ENCODE measurements at places on chromosomes 1 and 21. TPM values are rescaled to one million over a fixed set of nuclear protein-coding genes. Genes with fewer than 3 reads are reported as not detected.

TGFBR3 gene
- total RNA-seq, result 2.5 TPM

VAV3 gene
- total RNA-seq, result 4.9 TPM

SPOCD1 gene
- total RNA-seq, result 0.84 TPM

CELA3A gene
- not detected for total RNA-seq

MYOM3 gene
- total RNA-seq, result not detected

ACP6 gene
- total RNA-seq, result 12.0 TPM

CRB1 gene
- total RNA-seq, result not detected

TADA1 gene
- 11.1 TPM for total RNA-seq

- ATAC-seq, result no peak
These were observed 14.9 kb upstream of the SSBP3 start for GRCh38 chr1:54421101-54421504.

DNA sequence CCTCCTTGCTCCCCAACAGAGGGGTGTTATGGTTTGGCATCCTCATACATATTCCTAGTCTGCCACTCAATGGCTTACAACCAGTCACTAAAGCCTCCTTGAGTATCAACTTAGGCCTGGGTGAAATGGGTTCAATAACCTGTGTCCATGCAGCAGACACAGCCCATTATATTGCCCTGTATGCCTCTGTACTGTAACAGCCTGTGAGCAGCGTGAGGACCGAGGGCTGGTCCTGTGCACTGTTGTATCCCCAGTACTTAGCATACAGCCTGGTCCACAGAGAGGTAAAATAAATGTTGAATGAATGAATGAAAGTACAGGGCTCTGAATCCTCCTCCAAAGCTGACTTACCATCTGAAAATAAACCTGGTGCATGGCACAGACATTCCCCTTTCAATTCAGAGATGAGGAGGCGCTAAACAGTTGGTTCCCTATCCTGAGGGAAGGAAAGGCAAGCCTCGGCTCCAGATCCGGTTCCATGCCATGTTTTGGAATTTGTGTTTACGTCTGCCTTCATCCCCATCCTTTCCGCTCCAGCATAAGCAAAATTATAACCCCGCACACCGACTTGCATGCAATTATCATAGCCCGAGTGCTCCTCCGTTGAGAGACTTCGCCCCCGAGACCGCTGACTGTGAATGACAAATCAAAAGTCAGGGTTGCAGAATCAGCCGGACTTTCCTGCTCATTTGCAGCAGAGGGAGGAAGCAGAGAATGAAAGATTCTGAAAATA lies 45.0 kb upstream of the DNAJC6 start:
- no peak for ATAC-seq

GRCh38 chr1:115182012-115182715 lies 92.9 kb upstream of the TSPAN2 start:
- no peak for ATAC-seq

- ATAC-seq, result no peak
These were observed 1165.2 kb downstream of the BRINP3 start for GRCh38 chr1:189312499-189312898.

DNA sequence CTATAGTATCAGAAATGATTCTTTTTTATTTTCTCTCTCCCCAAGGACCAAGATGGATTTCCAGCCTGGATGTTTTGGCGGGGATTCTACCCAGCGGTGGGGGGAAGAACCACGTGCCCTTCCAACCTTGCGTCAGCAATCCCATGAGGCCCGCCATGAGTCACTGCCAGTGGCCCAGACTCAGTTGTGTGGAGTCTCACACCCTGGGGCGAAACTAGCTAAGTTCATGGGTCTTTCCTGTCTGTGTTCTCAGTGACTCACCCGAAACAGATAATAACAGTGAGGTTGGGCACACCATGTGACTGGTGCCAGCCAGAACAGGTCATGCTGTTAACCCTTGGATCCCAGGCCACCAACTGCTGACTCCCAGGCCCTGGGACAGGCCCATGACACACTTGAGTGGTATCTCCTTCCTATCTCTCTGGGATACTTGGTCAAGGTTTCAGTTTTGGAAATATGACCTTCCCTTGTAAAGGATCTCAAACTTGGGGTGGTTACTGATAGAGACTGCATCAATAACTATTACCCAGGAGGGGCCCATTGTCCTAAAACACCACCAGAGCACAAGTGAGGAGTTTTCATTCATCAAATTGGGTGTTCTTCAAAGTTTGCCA lies 98.0 kb upstream of the DUSP10 start:
- peak; percentile 98 for ATAC-seq

GRCh38 chr1:211708926-211709325 lies 33.5 kb upstream of the NEK2 start:
- no peak for ATAC-seq

- ATAC-seq, result no peak
These were observed 3.3 kb upstream of the C2CD2 start for GRCh38 chr21:41956926-41957729.

DNA sequence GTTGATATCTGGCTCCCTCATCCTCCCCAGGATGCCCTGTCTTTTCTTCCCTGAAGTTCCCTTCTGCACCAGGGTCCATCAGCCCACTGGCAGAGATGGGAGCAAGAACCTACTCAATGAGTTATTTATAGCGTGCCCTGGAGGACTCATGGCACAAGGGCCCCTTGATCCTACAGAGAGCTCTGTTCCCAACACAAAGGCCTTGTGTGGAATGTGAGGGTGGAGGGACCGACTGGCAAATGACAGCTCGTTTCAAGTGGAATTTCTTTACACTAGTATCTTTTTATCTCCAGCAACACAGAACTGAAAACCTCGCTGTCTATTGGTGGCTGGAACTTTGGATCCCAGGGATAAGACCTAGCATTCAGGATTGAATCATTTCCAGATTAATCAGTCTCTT lies 22.4 kb downstream of the CHI3L2 start:
- no peak for ATAC-seq

GRCh38 chr1:222382171-222382570 lies 165.7 kb downstream of the HHIPL2 start:
- ATAC-seq, result no peak

DNA sequence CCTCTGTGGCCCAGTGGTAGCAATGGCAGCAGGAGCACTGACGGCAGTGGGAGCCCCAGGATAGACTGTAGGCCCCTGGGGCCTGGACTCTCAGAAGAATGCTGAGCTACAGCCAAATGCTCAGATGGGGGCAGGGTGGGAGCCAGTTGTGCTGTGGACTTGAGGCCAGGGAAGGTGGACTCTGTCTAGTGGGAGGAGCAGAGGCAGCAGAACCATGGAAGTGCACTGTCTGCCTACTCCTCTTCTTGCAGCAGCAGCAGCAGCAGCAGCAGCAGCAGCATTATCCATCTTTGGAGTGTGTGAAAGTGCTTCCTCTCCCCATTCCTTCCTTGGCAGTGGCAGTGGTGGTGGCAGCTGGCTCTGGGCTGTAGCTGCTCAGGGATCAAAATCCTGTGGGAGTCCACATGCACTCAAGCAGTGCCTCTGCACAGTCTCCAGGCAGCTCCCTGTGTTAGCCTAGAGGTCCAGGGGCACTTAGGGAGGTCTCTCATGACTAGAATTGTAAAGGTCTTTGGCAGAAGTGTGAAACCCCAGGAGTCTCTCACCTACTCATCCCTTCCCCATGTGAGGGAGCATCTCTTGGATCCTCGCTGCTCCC lies 917.9 kb upstream of the B3GALT2 start:
- no peak for ATAC-seq

- no peak for ATAC-seq
These were observed 8.6 kb upstream of the RAB29 start for GRCh38 chr1:205783904-205784303.

DNA sequence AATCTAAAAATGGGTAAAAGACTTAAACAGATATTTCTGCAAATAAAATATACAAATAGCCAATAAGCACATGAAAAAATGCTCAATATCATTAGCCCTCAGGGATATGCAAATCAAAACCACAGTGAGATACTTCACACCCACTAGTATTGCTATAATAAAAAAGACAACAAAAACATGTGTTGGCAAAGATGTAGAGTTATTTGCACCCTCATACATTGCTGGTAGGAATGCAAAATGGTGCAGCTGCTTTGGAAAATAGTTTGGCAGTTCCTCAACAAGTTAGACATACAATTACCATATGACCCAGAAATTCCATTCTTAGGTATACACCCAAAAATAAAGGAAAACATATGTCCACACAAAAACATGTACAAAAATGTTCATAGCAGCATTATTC lies 30.2 kb downstream of the ZZZ3 start:
- ATAC-seq, result no peak

DNA sequence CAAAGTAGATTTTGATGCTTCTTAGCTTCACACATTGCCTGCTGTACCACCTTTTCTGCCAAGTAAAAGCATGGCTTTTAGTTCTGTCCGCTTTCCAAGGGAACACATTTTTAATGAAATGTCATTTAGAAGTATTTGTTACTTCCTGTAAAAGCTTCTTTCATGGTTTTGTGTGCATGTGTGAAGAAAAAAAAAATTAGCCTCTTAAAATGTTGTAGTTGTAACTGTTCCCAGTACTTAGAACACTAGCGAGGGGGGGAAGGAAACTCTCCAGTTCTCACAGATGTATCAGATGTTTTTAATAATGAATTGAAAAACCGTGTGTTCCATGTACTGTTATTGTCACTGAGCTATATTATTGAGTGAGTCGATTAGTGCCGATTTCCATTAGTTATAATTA lies 568.3 kb upstream of the ADGRL2 start:
- ATAC-seq, result no peak

GRCh38 chr1:198749279-198749678 lies 110.4 kb downstream of the PTPRC start:
- peak; percentile 81 for ATAC-seq

- ATAC-seq, result no peak
These were observed 262.4 kb downstream of the ST6GALNAC3 start for GRCh38 chr1:76336931-76337371.

DNA sequence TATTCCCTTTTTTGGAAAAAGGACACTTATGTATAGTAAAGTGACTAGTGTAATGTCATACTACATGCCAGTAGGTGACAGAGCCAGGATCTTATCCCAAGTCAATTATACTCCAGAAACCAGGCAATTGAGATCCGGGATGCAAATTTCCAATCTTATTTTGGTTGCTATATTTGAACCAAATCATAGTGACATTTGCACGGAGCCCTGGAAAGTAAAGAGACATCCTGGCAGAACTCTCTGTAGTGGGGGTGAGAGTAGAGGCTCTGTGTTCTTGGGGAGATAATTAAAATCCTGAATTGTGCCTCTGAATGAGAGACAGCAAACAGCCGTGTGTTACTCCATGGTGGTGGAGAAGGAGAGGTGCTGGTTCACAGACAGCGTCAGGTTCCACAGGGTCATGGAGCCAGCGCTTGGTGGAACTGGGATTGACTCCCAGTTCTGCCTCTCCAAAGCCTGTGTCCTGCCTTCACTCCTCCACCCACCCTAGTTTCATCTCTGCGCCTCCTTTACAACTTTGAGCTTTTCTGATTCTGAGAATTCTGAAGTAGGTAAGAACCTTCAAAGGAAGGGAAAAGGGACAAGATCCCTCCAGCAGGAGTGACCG lies 432.3 kb downstream of the PTPRU start:
- ATAC-seq, result no peak

DNA sequence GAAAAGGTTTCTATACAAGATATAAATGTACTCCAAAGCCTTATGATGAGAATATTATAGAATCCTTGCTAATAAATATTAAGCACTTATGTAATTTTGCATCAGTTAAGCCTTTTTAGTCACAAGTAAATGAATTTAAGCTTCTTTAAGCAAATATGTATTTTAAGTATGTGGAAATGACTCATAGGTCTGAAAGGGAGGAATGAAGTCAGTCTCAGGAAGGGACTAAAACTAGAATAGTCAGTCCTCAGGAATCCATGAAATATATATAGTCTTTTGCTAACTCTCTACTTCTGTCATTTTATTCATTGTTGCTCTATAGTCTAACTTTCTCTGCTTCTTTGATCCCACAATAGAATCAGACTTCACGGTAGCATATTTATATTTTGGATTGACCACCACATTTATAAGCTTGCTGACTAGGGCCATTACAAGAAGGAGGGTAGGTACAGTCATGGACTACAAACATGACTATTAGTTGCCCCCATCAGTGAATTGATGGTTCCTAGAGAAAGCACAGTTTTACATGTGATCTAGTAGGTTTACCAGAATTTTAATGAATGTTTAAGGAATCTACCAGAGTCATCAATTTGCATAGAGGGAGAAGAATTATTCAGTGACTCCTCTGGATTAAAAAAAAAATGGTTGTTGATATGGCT lies 20.2 kb upstream of the RABGGTB start:
- ATAC-seq, result peak; percentile 40

- no peak for ATAC-seq
These were observed 26.4 kb downstream of the HHIPL2 start for GRCh38 chr1:222521299-222522104.

- no peak for ATAC-seq
These were observed 235.3 kb upstream of the ESRRG start for GRCh38 chr1:216958569-216958968.

DNA sequence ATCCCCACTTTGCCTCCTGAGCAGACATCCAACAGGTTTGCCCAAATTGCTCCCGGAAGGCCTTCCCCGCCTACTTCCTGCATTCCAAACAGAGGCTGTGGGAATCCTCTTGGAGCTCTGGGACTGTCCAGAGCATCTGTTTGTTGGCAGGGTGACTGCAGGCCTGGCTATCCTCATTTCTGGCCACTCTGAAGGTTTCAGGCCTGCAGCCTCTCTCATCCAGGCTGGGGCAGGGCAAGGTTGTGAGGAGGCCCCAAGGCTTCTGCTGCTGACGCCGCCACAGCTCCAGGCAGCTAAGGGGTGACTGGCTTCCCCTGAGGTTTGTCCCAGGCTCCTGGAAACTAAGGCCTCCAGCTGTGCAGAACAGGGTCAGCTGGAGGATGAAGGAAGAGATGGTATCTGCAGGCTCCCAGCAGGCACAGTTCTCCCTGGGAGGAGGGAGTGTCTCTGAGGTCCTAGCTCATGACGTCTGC lies 11.3 kb downstream of the CDK18 start:
- ATAC-seq, result no peak

- no peak for ATAC-seq
These were observed 96.7 kb upstream of the IGSF21 start for GRCh38 chr1:18010945-18011344.

GRCh38 chr1:175232335-175232734 lies 39.8 kb upstream of the KIAA0040 start:
- ATAC-seq, result no peak

GRCh38 chr1:23910553-23911246 lies 2.5 kb downstream of the CNR2 start:
- ATAC-seq, result no peak

All from activated T-helper 17 cell treated with anti-CD3 and anti-CD28 coated beads, Interleukin-2, amount 50 U/mL, for 72 hours (primary cell).